ENCODE measurements at places on chromosomes 6 and 20. TPM values are rescaled to one million over a fixed set of nuclear protein-coding genes. Genes with fewer than 3 reads are reported as not detected.

CRISP2 gene
- total RNA-seq = not detected

FAM83B gene
- not detected for total RNA-seq

CYP21A2 gene
- total RNA-seq = not detected

FAM209A gene
- total RNA-seq = 0.39 TPM

EPHA7 gene
- 0.18 TPM for total RNA-seq

RAD21L1 gene
- not detected for total RNA-seq

LY6G6C gene
- total RNA-seq = not detected

IER3 gene
- total RNA-seq = 95.1 TPM

BANF2 gene
- total RNA-seq = not detected
